Suppressor macrophage (primary cell): ENCODE measurements at places on chromosomes 6 and 20.

GRCh38 chr20:21203088-21203656 is 77.3 kb downstream of the KIZ start:
- no peak for DNase-seq

GRCh38 chr6:63805808-63806572 is 170.4 kb downstream of the PHF3 start:
- DNase-seq: peak; percentile 56

GRCh38 chr6:168355716-168356522 is 36.3 kb upstream of the DACT2 start:
- peak; percentile 20 for DNase-seq

DNA sequence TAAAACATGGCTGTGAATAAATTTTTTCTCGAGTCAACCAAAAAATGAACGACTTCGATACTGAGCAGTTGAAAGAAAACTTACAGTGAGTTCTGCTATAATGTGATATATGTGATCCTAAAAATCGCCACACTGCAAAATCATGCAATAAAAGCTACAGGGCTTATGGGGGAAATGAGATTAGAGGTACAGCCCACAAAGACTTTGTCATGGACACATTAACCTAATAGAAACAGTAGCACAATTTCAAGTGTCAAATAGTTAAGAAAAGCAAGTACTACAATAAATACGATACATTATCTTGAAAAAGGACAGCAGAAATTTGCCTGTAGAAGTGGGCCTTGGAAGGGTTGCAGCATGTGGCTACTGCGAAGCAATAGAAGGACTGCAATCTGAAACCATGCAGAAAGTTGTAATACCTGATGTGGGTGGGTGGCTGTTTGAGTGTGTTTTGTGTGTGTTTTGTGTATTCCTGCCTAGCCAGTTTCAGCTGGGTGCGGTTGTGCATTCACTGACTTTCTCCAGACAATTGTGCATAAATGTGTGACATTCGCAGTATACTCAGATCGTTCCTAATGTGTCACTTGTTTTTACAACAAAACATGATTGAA is 79.1 kb downstream of the RPP40 start:
- DNase-seq: no peak

- no peak for DNase-seq
These were observed 17.4 kb upstream of the IPCEF1 start for GRCh38 chr6:154373971-154374370.

DNA sequence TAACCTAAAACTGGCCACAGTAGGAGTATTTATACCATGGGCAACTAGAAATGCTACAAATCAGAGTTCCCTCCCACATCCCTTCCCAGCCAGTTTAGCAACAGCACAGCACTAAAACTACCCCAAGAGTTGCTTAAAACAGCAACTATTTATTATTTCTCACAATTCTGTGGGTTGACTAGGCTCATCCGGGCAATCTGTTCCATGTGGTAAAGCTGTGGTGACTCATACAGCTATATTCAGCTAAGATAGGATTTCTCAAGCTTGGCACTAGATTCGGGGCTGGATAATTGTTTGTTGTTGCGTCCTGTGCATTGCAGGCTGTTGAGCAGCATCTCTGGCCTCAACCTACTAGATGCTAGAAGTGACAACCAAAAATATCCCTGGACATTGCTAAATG is 8.6 kb upstream of the HECA start:
- peak; percentile 95 for DNase-seq
